Posterior vena cava (tissue), 2 donors: ENCODE measurements at places on chromosomes 1 and 21. TPM values are rescaled to one million over a fixed set of nuclear protein-coding genes. Genes with fewer than 3 reads are reported as not detected.

MROH9 gene
- 0.46 TPM for total RNA-seq

KRTAP11-1 gene
- not detected for total RNA-seq

LMOD1 gene
- 297 TPM for total RNA-seq

ELF3 gene
- total RNA-seq = 0.37 TPM

FCRL6 gene
- total RNA-seq = 0.29 TPM

CITED4 gene
- total RNA-seq = 9.5 TPM

GBP6 gene
- not detected for total RNA-seq

MFAP2 gene
- 39.0 TPM for total RNA-seq

RORC gene
- total RNA-seq = not detected

S100A11 gene
- 406 TPM for total RNA-seq

CSRP1 gene
- 1,426 TPM for total RNA-seq

UBL4B gene
- not detected for total RNA-seq

KCNN3 gene
- total RNA-seq = 1.9 TPM

IL22RA1 gene
- total RNA-seq = 0.10 TPM

COL6A2 gene
- 1,642 TPM for total RNA-seq

NIBAN1 gene
- 234 TPM for total RNA-seq

TMEM52 gene
- total RNA-seq = not detected

FCGR1A gene
- total RNA-seq = 5.6 TPM

SPATA45 gene
- not detected for total RNA-seq

CD34 gene
- total RNA-seq = 154 TPM
